ENCODE measurements at places on chromosomes 1 and 21.

GRCh38 chr1:212218911-212219310, 66.3 kb upstream of the PPP2R5A start:
- DNase-seq: peak; percentile 47

DNA sequence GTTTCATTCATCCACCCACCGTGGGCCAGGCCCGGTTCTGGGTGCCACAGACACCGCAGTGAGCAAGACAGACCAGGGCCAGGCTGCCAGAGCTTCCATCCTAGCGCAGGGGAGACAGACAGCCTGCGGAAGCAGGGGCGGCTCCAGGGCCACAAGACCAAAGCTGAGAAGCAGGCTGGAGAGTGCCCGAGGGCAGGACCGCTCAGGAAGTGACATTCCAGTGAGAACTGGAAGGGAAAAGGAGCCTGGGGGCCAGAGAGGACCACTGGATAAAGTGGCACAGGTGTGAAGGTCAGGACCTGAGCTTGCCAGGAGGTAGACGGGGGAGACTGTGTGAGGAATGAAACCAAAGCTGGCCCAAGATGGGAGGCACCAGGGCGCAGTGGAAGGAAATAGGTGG, 59.5 kb upstream of the EFHD2 start:
- no peak for DNase-seq

GRCh38 chr1:200999667-201000066, 23.8 kb downstream of the KIF21B start:
- no peak for DNase-seq

DNA sequence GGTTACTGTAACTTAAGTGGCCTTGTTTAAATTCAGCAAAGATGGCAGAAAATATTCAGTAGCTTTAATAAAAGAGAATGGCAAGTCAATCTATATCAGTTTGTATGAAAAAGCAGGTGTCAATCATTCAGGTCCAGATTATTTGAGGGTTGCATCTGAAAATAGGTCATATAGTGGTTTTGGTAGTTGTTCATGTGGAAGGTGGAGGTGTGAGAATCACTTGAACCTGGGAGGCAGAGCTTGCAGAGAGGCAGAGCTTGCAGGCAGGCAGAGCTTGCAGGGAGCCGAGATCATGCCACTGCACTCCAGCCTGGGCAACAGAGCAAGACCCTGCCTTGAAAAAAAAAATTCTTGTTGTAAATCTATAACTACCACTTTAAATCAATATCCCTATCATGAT, 88.6 kb downstream of the ZSWIM5 start:
- DNase-seq: no peak

- no peak for DNase-seq
Measured at GRCh38 chr21:45381865-45382696, 22.9 kb upstream of the COL18A1 start.

- no peak for DNase-seq
Measured at GRCh38 chr1:113786069-113786468, 26.2 kb downstream of the RSBN1 start.

DNA sequence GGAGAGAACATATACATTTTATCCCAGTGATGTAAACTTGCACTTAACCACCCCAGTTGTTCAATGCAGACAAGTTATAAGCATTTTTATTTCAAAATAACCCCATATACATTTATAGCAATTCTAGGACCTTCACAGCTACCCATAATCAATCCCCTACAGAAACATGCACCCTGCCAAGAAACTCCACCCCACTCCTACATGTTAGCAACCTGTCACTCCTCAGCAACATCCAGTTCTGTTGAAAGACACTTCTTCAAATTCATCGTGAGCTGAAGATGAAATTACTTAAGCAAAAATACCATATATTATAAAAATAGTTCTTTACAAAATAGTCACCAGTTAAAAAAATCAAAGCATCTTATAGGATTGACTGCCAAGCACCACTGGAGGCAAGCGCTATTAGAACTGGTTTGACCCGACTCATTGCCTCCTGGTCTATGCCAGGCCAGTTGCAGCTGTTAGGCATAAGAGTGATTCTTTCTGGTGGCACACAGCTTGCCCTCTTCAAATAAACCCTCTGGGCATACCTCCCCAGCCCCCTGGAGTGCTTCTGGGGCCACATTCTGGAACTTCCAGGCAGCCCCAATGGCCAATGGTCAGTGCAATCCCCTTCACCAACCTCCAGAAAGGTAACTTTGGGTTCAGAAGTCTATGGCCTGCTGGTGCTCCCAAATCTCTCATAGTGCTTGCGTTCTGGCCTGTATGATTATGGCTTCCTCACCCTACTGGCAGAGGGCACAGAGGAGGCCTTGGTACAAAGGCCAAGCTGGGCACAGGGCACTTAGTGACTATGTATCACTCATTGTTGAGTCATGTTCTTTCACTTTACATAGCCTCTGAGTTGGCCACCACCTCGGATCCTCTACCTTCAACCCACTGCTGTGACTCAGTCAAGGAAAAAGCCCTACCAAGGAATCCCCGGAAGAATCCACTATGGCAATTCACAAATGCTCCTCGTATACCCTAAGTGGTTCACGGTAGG, 72.2 kb upstream of the RALGPS2 start:
- DNase-seq: no peak

DNA sequence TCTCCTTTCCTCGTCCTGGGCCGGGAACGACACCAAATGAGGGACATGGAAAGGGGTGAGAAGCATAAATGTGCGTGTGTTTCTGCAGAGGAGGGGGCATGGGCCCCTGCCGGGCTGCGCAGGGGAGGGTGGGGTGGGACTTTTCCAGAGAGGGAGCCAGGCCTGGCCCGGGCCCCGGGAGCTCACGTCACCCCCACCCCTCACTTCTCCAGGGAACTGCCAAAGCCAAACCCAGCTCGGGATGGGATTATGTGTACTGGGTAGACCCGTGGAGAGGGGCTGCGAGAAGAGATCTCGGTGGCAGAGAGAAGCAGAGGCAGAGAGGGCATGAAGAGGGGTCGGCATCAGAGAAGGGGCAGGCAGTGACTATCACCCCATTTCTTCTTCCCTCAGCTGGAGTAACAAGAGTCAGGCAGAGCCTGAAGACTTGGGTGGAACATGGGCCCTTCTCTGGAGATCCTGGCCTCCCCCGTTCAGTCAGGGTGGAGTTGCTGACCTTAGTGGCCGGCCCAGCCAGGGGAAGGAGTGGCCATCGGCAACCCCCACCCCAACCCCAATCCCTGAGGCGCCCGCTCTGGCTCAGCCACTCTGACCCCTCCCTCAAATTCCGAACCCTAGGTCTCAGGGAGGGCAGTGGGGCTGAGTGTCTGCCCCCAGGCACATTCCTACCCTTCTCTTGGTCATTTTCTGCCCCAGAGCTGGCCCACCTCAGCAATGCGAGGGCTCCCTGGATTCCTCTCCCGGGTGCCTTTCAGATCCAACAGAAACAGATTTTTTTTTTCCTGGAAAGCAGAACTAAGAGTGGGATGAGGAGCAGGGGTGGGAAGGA, 1.2 kb downstream of the ADAMTSL4 start:
- no peak for DNase-seq

DNA sequence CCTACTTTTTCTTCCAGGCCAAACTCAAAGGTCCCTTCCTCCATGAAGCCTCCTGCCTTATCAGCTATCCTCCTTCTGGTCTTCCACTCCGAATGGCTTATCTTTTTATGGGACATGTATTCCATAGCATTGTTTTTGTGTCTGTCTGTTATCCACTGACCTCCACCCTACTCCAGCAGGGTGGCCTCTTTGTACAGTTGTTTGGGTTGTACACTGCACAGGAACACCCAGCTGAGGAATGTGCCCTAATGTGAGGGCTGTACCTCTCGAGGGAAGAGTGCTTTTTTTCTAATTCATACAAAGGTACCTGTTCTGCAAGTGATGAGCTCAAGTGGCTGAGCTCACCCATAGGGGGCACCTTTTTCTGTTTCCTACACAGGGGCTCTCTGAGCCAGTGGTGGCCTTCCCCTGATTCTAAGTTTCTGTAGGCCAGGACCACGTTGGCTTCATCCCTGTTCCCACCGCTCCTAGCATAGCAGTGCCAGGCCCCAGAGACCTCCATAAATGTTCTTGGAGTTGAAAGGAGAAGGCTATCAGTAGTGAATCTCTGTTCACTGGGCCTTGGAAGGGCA, 108.2 kb downstream of the FOXD2 start:
- DNase-seq: no peak

Data from smooth muscle cell of the brain vasculature (primary cell).